K562 (cell line): ENCODE measurements at places on chromosomes 16 and 17. TPM values are rescaled to one million over a fixed set of nuclear protein-coding genes. Genes with fewer than 3 reads are reported as not detected.

CLEC19A gene
- polyA plus RNA-seq: not detected in 2 replicates

KRTAP2-1 gene
- polyA plus RNA-seq: not detected in 2 replicates

PFN1 gene
- polyA plus RNA-seq: 879 and 1,059 TPM in 2 replicates

ACE gene
- polyA plus RNA-seq: 0.71 and 1.7 TPM in 2 replicates

RPL19 gene
- polyA plus RNA-seq: 3,808 and 3,851 TPM in 2 replicates

RCVRN gene
- not detected in 2 replicates for polyA plus RNA-seq

NPW gene
- 0.85 and 4.0 TPM in 2 replicates for polyA plus RNA-seq

RAI1 gene
- 10.0 and 11.9 TPM in 2 replicates for polyA plus RNA-seq

CLDN7 gene
- polyA plus RNA-seq: 14.5 and 15.6 TPM in 2 replicates

GPR142 gene
- not detected in 2 replicates for polyA plus RNA-seq

SCGB1C2 gene
- polyA plus RNA-seq: not detected in 2 replicates

DHX38 gene
- polyA plus RNA-seq: 43.3 and 60.5 TPM in 2 replicates
